ENCODE measurements at places on chromosomes 16 and 17.

- no peak for DNase-seq
These were observed 6.3 kb downstream of the CDH8 start for GRCh38 chr16:62029947-62030346.

- DNase-seq = no peak
These were observed 18.2 kb upstream of the ABCA10 start for GRCh38 chr17:69246726-69247375.

GRCh38 chr16:66547101-66547989 is 2.6 kb downstream of the TK2 start:
- DNase-seq = no peak

GRCh38 chr17:10091046-10091445 is 107.4 kb downstream of the GAS7 start:
- no peak for DNase-seq

- DNase-seq = no peak
These were observed 15.5 kb downstream of the IKZF3 start for GRCh38 chr17:39848600-39848999.

DNA sequence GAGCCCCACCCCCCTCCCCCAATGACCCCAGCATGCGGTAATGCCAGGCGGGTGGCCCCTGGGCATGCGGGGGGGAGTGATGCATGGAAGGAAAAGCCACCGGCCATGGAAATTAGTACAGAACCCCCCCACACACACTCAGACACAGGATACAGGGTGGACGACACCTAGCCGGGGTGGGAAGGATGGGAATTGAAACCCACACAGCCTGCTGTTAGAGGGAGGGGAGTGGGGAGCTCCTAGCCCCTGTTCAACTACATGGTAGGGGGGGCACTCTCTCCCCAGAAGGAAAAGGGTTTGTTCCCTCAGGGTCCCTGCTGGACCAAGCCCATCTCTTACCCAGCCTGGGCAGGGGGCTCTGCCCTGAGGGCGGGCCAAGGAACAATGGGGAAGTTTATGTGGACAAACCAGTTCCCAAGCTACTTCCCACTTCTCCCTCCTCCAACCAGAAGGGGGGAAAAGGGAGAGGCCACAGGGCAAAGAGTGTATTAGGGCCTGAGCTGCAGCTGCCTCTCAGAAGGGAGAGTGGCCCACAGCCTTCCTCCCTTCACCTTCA is 5.2 kb downstream of the TMUB2 start:
- no peak for DNase-seq

DNA sequence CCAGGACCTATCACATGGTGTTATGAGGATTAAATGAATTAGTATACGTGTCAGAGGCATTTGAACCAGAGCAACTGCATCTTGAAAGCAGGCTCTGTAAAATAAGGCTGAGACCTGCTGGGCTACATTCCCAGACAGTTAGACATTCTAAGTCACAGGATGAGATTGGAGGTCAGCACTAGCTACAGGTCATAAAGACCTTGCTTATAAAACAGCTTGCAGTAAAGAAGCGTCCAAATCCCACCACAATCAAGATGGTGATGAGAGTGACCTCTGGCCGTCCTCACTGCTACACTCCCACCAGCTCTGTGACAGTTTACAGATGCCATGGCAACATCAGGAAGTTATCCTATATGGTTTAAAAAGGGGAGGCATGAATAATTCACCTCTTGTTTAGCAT is 71.8 kb downstream of the IRF8 start:
- DNase-seq = no peak
